Activated effector memory CD4-positive, alpha-beta T cell treated with anti-CD3 and anti-CD28 coated beads, Interleukin-2, amount 50 U/mL, for 16 hours (primary cell): ENCODE measurements at places on chromosomes 5 and 9.

GRCh38 chr5:154271936-154272514, 81.5 kb downstream of the GALNT10 start:
- DNase-seq, result no peak

- DNase-seq, result peak; percentile 92
These were observed 1.9 kb upstream of the CNTFR start for GRCh38 chr9:34591248-34591916.

DNA sequence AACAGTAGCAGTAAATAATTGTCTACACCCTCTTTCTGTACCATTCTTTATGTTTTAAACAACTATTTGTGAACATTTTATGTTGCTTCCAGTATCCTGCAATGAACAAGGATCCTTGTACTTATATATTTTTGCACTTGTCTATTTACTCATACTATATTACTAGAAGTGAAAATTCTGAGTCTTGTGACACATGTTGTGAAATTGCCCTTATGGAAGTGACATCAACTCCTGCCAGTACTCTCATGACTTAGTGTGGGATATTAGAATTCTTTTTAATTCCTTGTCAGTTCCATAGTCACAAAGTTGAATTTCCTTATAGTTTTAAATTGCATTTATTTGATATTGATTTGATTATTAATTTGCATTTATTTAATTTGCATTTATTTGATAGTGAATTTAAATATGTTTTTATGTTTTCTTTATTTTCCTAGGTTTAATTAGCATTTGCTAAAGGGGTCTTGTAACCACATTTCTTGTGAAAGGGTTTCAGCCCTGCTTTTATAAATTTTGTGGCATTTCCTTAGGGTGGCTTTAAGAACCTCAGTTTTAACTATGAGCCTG, 27.7 kb downstream of the PARP8 start:
- DNase-seq, result no peak

GRCh38 chr5:126056352-126056751, 366.9 kb upstream of the GRAMD2B start:
- no peak for DNase-seq

- DNase-seq, result no peak
These were observed 20.5 kb upstream of the MRNIP start for GRCh38 chr5:179879003-179879689.

- DNase-seq, result no peak
These were observed 105.1 kb downstream of the MED10 start for GRCh38 chr5:6273090-6273735.

DNA sequence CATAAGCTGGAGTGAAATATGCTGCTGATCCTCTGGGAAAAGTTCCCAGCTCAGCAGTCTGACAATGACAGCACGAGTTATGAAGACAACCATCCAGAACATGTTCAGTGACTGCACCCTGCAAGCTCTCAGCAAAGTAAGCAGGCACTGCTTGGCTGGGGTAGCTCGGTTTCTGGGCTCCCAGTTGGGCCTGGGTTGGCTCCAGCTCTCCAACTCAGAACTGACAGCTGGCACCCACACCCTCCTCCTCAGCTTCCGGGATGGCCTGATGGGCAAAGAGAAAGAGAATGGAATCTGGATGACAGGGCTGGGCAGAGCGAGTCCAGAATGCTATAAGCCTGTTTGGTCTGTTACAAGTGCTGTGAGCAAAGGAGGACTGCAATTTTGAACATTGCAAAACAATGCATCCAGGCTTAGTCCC, 185.0 kb downstream of the CSNK1G3 start:
- DNase-seq, result no peak

- DNase-seq, result no peak
These were observed 5.3 kb upstream of the SREK1 start for GRCh38 chr5:66138637-66139317.

GRCh38 chr9:133813749-133814585, 75.8 kb upstream of the SARDH start:
- DNase-seq, result no peak

- peak; percentile 62 for DNase-seq
These were observed 79.8 kb downstream of the RICTOR start for GRCh38 chr5:38994324-38994927.
